EH (cell line): ENCODE measurements at places on chromosomes 4 and X.

- no peak for DNase-seq
Observed at GRCh38 chr4:97150966-97151365, 992.3 kb downstream of the STPG2 start.

- no peak for DNase-seq
Observed at GRCh38 chrX:129144172-129145038, 378.9 kb downstream of the SMARCA1 start.

DNA sequence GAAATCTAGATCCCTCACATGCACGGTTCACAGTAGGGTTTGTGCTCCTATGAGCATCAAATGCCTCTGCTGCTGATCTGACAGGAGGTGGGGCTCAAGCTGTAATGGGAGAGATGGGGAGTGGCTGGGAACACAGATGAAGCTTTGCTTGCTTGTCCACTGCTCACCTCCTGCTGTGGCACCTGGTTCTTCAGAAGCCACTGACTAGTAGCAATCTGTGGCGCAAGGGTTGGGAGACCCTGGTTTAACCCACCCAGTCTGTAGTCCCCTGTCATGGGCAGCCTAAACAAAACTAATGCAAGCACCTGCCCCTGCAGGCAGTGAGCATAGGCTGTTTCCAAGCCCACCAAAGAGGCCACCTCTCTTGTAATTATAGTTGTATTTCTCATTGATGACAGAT is 116.6 kb downstream of the SHOX start:
- no peak for DNase-seq

GRCh38 chr4:106864231-106864630 is 171.9 kb downstream of the DKK2 start:
- peak; percentile 79 for DNase-seq

DNA sequence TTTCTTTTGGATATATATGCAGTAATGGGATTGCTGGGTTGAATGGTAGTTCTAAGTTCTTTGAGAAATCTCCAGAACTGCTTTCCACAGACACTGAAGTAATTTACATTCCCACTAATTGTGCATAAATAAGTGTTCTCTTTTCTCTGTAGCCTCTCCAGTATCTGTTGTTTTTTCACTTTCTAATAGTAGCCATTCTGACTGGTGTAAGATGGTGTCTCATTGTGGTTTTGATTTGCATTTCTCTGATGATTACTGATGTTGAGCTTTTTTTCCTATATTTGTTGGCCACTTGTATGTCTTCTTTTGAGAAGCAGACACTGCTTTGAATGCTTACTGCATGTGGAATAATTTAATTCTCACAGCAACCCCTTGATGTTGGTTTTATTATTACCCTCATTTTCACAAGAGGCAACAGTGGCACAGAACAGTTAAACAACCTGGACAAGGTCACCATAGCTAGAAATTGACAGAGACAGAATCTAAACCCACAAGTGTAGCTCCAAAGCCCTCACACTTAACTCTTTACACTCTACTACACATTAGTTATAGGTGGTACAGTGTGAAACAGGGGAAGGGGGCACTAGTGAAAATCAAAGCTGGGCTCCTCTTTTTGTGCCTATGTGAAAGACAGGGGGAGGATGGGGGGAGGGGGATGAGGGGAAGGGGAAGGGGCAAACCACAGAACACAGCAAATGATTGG is 96.1 kb downstream of the REELD1 start:
- no peak for DNase-seq

DNA sequence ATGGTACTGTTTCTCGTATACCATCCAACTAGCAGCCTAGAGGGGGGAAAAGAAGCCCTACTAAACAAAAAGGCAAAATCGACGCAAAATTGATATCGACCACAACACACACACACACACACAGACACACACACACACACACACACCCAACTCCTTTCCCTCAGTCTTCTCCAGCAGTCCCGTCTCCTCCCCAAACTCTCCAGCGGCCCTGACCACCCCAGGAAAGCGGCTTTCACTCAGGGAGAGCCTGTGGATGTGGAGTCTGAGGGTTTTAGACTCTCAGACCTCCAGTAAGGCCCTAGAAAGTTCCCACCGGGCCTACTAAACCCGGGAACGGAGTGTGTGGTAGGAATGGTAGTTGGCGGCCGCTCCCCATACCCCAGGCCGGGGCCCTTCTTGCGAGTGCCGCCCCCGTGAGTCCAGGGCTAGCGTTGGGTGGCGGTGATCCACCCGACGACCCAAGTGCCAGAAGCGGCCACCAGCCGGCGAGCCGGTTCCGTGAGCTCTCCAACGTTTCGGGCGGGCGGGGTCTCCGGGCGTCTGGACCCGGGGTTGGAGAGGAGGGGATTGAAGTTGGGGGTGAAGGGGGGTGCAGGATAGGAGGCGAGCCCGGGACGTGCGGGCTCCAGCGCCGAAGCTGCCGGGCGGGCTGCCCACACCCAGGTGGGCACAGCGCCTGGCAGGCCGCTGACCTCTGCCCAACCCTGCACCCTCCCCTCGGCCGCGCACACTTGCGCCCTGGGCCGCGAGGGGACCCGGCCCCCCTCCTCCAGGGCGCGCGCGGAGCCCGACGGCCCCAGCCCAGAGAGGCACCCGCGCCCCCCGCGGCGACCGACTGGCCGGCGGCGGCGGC is 13.7 kb downstream of the ARX start:
- DNase-seq, result no peak

- DNase-seq, result no peak
Observed at GRCh38 chr4:4418676-4419390, 31.9 kb downstream of the NSG1 start.

DNA sequence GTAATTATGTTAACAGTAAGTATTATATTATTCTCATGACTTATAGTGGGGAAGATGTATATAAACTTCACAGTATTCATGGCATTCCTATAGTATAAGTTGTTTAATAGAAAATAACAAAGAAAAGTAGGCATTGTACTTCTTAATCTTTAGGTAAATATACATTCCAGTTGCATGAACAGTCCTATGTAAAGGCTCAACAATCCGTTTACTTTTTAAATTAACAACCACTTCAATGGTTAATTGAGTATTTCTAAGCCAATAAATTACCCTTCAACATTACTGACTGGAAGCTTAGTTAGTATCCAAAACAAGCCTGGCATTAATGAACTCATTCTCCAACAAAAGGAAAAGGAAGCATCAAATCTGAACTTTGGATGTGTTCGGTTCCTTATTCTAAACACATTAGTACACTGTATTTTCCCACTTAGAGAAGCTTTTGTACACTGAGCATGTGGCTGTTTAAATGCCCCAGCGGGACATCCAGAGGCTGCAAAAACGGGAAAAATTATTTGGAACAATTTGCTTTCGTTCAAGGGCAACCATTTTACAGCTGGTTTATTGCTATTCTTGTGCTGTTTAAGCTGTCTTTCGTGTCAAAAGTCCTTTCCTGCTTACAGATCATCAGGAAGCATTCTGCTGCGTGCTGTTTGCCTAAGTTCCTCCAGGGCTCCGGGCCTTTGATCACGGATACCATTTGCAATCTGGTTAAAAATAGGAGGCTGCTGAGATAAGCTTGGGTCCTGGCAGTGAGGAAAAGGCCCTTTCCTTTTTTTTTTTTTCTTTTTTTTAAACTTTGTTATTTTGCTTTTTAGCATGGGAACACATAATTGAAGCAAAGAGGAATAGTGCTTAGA is 460.3 kb downstream of the SPRY1 start:
- peak; percentile 56 for DNase-seq

DNA sequence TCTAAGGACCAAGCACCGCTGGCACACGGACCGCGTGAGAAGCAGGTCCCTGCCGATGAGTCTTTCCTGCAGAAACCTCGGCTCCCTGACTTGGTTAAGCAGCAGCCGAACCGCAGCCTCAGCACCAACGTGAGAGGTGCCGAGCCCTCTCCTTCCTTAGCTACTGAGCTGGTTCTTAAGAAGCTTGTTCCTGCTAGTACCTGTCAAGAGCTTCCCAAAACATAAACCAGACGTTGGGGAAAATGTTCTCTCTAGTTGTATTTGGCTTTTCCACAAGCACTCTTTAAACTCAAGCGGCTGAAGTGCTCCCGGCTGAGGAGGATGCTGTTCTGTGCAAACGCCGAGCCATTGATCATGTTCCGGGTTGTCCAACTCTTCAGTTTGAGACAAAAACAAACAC is 29.3 kb upstream of the TLR3 start:
- DNase-seq, result no peak

GRCh38 chrX:1325515-1326116 is 11.0 kb upstream of the IL3RA start:
- DNase-seq, result no peak

DNA sequence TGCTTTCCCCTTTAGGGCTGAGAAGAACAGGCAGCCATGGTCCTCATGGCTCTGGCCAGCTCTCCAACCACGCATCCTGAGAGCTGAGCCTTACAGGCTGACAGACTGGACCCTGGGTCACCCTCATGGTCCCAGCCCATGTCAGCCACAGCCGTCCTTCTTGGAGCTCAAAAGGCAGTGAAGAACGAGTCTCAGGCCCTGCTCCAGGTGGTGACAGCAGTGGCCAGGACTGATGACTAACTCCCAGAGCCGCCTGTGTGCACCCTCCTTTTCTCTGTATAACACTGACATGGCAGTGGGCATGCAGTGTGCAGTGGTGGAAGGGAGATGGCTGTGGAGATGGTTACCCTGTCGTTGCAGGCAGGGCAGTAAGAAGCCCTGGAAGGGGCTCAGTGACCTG is 10.3 kb upstream of the DUSP9 start:
- no peak for DNase-seq

GRCh38 chrX:14051416-14051815 is 21.7 kb upstream of the GEMIN8 start:
- no peak for DNase-seq

- DNase-seq, result peak; percentile 58
Observed at GRCh38 chr4:187732524-187732923, 263.0 kb upstream of the ZFP42 start.

GRCh38 chr4:16725252-16725651 is 173.2 kb downstream of the LDB2 start:
- DNase-seq, result no peak

GRCh38 chr4:12499693-12500092 is 984.4 kb downstream of the RAB28 start:
- no peak for DNase-seq

DNA sequence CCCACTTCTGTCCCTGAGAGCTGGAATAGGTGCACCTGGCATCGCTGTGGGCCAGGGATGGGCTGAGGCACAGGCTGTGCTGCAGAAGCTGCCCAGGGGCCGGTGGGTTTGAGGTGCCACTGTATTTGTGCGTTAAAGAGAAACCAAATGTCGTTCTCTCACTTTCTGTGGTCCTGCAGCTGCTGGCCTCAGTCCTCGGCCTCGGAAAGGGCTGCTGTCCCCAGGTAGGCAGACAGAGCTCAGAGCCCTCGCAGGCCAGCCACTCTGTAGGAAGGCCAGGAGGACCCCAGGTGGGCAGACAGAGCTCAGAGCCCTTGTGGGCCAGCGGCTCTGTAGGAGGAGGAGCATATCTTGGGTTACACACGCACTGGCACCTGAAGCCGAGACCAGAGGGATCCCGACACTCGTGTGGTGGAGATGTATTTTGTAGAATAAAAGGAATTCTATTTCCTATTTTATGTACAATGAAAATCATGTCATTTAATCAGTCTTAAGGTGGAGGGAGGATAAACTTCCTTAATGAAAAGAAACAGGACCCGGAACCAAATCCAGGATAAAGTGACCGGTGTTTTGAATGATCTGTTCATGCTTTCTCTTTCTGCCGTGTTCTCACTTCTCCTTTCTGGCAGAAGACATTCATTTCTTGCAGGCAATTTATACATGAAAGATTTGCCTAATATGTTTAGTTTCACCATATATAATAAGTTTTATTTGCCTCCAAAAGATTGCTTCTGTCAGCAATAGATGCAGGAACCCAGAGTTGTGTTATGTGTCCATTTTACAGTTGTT is 54.4 kb upstream of the HGFAC start:
- DNase-seq, result no peak

GRCh38 chrX:10636337-10636736 is 16.0 kb upstream of the MID1 start:
- DNase-seq, result peak; percentile 62
